ENCODE measurements at places on chromosomes 2 and 18. TPM values are rescaled to one million over a fixed set of nuclear protein-coding genes. Genes with fewer than 3 reads are reported as not detected.

The LAMA1 gene
- 0.02 TPM for total RNA-seq

The CLEC4F gene
- total RNA-seq, result not detected

The PPP1R1C gene
- total RNA-seq, result 0.90 TPM

The SIGLEC15 gene
- not detected for total RNA-seq

The RGPD4 gene
- total RNA-seq, result 0.11 TPM

The SH3RF3 gene
- total RNA-seq, result 0.63 TPM

The HJURP gene
- total RNA-seq, result 93.0 TPM

Data from A549 treated with ZK216348 at 1 μM for 4 hours (cell line).